ENCODE measurements at places on chromosomes 2 and 18. TPM values are rescaled to one million over a fixed set of nuclear protein-coding genes. Genes with fewer than 3 reads are reported as not detected.
A peak's percentile ranks its signal among the peaks of the same experiment; 100 is the strongest.

- no peak overlapping the region for H3K27ac ChIP-seq
- H3K27me3 ChIP-seq: no peaks in the 10 kb centered on the region
- H3K4me3 ChIP-seq: peak overlapping the region; percentile 37
- H3K36me3 ChIP-seq: no peaks in the 10 kb centered on the region
- DNase-seq: no peak
- no peaks in the 10 kb centered on the region for H3K4me1 ChIP-seq
Measured at GRCh38 chr2:74515271-74515980, 1.2 kb downstream of the TLX2 start.

DNA sequence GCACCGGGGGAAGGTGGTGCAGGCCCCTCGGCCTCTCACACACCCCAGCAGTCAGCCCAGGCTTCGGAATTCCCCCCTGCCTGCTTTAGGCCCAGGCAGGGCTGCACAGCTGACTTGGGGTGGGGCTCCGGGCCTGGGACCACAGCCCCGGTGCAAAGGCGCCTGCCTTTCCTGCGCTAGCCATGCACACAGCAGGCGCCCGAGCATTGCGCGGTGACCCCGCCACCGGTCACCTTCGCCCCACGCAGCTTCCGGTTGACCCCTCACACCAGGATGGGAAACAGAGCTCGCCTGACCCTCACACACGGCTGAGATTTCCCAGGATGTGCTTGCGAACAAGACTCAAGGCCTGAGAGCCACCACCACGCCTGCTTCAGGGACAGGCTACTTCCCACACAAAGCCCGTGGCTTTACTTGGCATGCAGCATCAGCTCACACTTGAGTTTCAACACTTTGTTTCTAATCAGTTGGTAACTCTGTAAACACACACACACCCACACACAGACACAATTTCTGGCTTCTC lies 46.0 kb downstream of the SLC66A2 start:
- H3K27ac ChIP-seq: no peak overlapping the region
- H3K4me1 ChIP-seq: no peaks in the 10 kb centered on the region
- no peaks in the 10 kb centered on the region for H3K27me3 ChIP-seq
- DNase-seq: no peak

DNA sequence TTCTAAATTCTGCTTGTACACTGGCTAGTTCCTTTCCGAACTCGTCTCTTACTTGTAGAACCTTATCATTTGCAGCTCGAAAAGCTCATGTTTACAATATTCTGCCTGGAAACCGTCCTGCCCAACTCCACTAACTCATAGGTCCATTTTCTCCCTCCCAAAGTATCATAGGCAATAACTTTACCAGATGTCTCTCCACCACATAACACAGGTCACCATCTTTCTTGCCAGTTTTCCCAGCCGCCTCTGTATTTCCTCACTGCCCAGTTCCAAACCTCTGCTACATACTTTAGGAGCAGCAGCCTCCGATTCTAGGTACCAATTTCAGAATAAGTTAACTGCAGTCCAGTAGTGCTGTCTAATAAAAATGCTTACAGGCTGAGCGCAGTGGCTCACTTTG lies 259.5 kb downstream of the GLI2 start:
- no peak overlapping the region for H3K27ac ChIP-seq
- no peak for DNase-seq
- no peaks in the 10 kb centered on the region for H3K27me3 ChIP-seq
- H3K4me3 ChIP-seq: no peak overlapping the region

DNA sequence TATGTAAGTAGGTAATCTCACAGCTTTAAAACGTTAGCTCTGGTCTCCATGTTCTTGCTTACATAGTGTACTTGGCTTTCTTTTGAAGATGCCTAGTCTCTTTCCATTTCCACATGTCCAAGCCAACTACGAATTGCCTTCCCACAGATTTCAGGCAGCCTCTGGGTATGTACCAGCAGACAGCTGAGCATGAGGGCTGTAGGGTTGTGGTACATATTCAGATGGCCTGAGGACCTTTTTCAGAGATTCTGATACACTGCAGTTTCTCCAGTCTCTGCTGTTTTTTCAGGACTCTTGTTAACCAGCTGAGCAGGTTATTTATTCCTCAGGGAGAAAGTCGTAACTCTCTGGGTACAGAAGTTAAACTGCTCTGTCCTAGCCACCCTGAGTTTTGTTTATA lies 3.1 kb upstream of the KCNJ13 start:
- H3K4me1 ChIP-seq: peaks cover 52% of the 10 kb centered on the region
- peak overlapping the region; percentile 74 for H3K27ac ChIP-seq
- no peaks in the 10 kb centered on the region for H3K27me3 ChIP-seq
- H3K36me3 ChIP-seq: no peaks in the 10 kb centered on the region
- no peak for DNase-seq

DNA sequence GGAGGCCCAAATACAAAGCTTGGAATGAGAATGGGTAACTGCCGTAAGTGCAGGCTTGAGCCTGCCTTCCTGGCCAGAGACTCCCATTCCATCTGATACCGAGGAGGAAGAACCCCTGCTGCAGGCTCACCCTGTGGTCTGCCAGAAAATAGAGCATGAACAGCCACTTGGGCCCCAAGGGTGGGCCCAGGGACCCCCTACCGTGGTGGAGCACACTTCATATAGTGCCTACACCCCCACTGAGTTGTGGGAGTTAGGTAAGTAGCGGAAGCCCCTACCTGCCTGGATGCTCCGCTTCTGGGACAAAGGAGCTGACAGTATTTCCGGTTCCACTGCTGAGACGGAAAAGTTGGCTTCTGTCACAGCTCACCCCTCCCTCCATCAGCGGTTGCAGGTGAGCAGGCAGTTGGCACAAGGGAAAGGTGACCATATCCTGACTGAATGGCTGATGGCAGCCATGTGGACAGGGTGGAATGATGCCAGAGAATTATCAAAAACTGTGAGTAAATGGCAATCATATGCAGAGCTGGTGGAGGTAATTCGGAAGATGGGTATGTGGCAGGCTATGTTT lies 11.5 kb upstream of the C2orf42 start:
- no peaks in the 10 kb centered on the region for H3K36me3 ChIP-seq
- no peak overlapping the region for H3K4me3 ChIP-seq
- no peaks in the 10 kb centered on the region for H3K4me1 ChIP-seq
- no peaks in the 10 kb centered on the region for H3K27me3 ChIP-seq

GRCh38 chr2:241563981-241564595 lies 5.5 kb downstream of the BOK start:
- no peaks in the 10 kb centered on the region for H3K36me3 ChIP-seq

GRCh38 chr2:160028431-160029269 lies 33.8 kb downstream of the PLA2R1 start:
- H3K36me3 ChIP-seq: no peaks in the 10 kb centered on the region
- H3K27me3 ChIP-seq: no peaks in the 10 kb centered on the region
- DNase-seq: no peak
- no peaks in the 10 kb centered on the region for H3K4me1 ChIP-seq
- H3K4me3 ChIP-seq: no peak overlapping the region

- H3K36me3 ChIP-seq: no peaks in the 10 kb centered on the region
- DNase-seq: peak; percentile 95
- H3K27me3 ChIP-seq: no peaks in the 10 kb centered on the region
- no peak overlapping the region for H3K4me3 ChIP-seq
- H3K4me1 ChIP-seq: peaks cover 63% of the 10 kb centered on the region
Measured at GRCh38 chr2:235021752-235022151, 69.9 kb downstream of the SH3BP4 start.

DNA sequence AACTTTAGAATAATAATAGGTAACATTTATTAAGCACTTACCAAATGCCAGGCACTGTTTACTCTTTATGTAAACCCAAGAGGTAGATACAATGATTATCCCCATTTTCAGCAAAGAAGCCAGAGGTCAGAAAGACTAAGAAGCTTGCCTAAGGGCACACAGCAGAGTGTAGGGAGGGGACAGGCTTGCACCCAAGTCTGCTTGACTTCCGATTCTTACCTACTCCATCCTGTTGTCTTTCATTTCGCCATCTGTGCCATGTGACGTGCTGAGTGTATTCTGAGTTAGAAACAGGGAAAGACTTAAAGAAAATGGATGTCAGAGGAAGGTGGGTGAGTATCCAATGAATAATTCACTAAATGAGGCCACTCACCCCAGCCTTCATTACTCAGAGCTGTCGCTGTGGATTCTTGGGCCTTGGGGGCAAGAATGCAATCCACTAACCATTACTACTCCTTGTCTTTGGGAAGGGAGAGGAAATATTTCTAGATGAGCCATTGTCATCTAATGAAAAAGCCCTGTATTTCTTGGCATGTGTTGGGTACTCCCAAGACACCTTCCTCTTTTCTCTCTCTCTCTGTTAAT lies 76.4 kb upstream of the BCL11A start:
- no peak overlapping the region for H3K27ac ChIP-seq
- no peaks in the 10 kb centered on the region for H3K4me1 ChIP-seq
- peaks cover 32% of the 10 kb centered on the region for H3K27me3 ChIP-seq
- DNase-seq: no peak
- H3K36me3 ChIP-seq: no peaks in the 10 kb centered on the region

DNA sequence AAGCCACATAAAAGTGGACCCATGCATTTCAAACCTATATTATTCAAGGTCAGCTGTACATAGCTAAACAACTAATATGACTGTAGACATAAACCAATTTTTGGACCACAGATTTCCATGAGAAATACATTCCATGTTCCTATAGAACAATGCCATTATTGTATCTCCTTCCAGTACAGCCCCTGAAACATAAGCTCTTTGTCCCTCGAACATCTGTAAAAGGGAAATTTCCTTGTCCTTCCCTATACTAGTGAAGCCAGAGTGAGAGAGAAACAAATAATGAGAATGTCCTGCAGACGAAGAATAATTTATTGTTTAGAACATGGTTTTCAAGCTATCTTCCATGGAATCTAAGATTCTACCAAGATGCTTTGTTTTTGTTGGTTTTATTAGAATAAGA lies 75.3 kb downstream of the GORASP2 start:
- H3K27ac ChIP-seq: no peak overlapping the region
- no peak for DNase-seq
- no peaks in the 10 kb centered on the region for H3K27me3 ChIP-seq
- H3K4me3 ChIP-seq: no peak overlapping the region
- peaks cover 32% of the 10 kb centered on the region for H3K36me3 ChIP-seq
- H3K4me1 ChIP-seq: no peaks in the 10 kb centered on the region

DNA sequence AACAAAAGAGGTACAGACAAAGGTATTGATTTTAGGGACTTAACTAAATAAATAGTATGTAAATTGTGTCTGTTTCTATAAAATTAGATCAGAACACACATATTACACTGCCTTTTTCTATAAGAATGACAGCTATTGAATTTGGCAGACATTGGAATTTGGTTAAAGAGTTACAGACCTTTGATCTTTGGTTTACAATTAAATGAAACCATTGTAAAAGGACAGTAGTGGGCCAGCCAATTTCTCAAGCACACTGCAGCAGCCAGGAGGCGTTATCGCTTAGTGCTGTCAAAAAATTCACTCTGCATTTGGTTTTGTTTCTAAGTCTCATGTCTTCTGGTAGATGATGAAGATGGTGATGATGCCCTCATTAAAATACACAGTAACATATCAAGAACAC lies 175.9 kb downstream of the NR4A2 start:
- no peak for DNase-seq
- no peaks in the 10 kb centered on the region for H3K36me3 ChIP-seq
- no peak overlapping the region for H3K4me3 ChIP-seq

DNA sequence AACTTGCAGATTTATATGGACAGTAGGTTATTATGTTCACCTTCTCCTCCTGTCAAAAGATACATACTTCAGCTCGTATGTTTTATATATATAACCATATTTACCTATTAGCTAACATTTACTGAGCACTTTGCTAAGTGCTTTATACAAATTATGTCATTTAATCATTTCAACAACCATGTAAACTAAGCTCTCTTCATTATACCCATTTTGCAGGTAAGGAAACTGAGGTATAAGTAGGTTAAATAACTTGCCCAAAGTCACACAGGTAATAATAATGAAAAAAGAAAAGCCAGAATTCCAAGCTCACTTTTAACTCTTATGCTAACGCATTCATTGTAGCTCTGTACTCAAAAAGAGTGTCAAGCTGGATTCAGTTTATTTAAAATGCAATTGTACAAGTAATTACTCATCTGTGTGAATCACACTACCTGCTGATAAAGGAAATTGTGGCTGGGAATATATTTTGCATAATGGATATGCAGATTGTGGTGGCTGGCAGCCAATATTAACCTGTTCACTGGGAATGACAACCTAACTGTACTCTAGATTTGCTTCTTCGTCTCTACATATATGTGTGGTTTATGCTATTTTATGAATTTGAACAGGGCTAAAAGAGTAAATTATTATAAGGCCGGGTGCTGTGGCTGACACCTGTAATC lies 20.6 kb downstream of the SLC16A14 start:
- no peak for DNase-seq
- H3K4me3 ChIP-seq: no peak overlapping the region
- H3K36me3 ChIP-seq: no peaks in the 10 kb centered on the region
- H3K27me3 ChIP-seq: no peaks in the 10 kb centered on the region

The CELF4 gene
- total RNA-seq: not detected

The CTDSP1 gene
- 128 TPM for total RNA-seq

The COLEC12 gene
- 0.03 TPM for total RNA-seq

The SERPINB10 gene
- total RNA-seq: not detected

The NMUR1 gene
- total RNA-seq: 0.28 TPM

The SEPTIN10 gene
- 100.0 TPM for total RNA-seq

The ARL4C gene
- total RNA-seq: 151 TPM

The PLGLB2 gene
- total RNA-seq: not detected

The ABCG8 gene
- total RNA-seq: 0.03 TPM

The UGT1A7 gene
- not detected for total RNA-seq
